ENCODE measurements at places on chromosomes 2 and 18.

- no peak for DNase-seq
Measured at GRCh38 chr2:152475982-152476381, 141.0 kb downstream of the FMNL2 start.

DNA sequence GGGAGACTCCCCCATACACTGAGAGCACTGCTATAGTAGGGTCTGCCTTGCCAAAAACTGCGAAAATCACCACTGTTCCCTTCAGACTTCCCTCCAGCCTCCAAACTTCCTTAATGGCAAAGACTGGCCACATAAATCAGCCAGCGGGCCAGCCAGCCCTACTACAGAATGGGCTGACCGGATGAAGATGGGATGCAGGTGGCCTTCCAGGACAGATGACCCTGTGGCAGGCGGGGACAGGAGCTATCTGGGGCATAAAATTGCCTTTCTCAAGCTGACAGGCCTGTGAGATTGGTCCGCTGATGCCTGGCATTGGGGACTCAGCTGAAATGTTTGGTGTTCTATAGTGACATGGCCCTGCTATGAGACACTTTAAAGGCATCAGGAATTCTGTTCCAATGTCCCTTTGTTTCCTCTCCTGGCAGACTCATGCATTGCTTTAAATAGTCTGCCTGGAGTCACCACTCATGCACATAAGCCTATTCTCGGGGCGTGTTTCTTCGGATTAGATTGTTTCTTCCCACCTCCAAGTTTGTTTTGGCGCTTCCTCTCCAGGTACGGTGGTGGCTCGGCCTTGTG, 135.9 kb downstream of the ALPK2 start:
- no peak for DNase-seq

- DNase-seq = no peak
Measured at GRCh38 chr2:189821953-189822748, 37.9 kb downstream of the PMS1 start.

- no peak for DNase-seq
Measured at GRCh38 chr2:21452678-21453077, 328.9 kb downstream of the TDRD15 start.

- no peak for DNase-seq
Measured at GRCh38 chr2:3420076-3420768, 40.7 kb downstream of the TRAPPC12 start.

DNA sequence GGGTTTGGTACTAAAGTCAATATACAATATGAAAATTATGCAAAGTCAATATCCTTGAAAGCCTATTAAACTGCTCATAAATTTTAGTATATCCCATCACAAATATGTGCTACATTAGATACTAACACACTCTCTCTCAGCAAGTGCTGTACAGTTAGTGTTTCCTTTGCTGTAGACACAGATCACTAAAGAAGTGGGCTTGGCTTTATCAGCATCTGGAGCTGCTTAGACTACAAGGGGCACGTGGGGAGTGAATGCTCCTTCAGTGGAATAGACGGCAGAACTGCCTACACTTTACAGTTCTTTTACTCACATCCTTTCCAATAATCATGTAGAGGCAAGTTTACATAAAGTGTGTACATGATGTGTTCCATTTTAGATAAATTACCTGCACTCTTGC, 26.0 kb upstream of the EFEMP1 start:
- no peak for DNase-seq

- no peak for DNase-seq
Measured at GRCh38 chr2:241031436-241032165, 33.2 kb downstream of the SNED1 start.

GRCh38 chr2:138381373-138381772, 120.2 kb upstream of the SPOPL start:
- DNase-seq = no peak

- DNase-seq = no peak
Measured at GRCh38 chr2:150983314-150983897, 278.3 kb downstream of the RBM43 start.

- no peak for DNase-seq
Measured at GRCh38 chr2:74045454-74045853, 60.7 kb downstream of the TET3 start.

GRCh38 chr2:44120428-44120827, 48.2 kb upstream of the PPM1B start:
- no peak for DNase-seq

- DNase-seq = no peak
Measured at GRCh38 chr2:152620208-152620607, 97.1 kb downstream of the PRPF40A start.

DNA sequence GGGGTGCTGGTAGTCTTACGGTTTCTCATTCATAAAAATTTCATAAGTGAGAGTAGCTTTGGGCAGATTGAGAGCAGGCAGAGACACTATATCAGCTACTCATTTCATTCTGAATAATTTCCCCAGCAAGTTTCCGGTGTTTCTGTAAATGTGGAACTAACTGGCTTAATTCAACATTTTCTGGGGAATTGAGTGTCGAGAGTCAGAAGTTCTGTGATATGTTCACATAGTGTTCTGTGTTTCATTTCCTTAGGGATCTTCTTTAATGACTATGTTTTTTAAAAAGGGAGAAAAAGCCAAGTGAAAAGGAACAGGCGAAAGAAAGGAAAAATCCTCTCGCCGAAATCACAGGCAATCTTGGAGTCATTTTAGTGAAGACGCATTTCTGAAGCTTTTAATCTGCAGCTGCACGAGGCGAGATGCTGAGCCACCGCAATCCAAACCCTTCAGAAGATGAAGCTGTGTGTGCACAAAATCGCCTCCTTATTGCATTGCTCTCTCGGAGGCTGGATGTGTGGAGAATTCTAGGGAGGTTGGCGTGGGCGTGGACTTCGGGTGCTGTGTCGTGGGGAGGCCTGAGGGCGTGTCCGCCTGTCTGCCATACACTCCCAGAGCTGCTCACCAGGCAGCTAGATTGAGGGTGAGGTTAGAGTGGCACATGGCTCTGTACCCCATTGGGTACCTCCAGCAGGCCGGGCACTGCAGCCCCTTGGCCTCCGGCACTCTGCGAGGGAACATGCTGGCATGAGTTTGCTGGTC, 38.4 kb upstream of the HDAC4 start:
- no peak for DNase-seq

- DNase-seq = no peak
Measured at GRCh38 chr2:180562378-180562777, 418.0 kb upstream of the UBE2E3 start.

DNA sequence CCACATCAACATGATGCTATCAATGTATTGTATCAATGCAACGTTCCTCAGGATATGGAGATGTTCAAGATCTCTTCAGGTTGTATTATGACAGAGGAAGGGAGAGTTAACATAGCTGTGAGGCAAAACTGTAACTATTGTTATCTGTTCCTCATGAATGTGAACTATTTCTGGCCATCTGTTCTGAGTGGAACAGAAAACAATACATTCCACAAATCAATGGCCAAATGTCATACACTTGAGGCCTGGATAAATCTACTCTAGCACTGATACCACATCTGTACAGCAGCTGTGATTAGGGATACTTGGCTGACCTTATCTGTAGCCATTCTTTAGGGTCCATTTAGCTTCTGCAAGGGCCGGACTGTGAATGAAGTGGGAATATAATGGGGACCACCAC, 447.9 kb downstream of the IRS1 start:
- DNase-seq = no peak

- DNase-seq = no peak
Measured at GRCh38 chr18:65287652-65288051, 463.2 kb upstream of the CDH7 start.

DNA sequence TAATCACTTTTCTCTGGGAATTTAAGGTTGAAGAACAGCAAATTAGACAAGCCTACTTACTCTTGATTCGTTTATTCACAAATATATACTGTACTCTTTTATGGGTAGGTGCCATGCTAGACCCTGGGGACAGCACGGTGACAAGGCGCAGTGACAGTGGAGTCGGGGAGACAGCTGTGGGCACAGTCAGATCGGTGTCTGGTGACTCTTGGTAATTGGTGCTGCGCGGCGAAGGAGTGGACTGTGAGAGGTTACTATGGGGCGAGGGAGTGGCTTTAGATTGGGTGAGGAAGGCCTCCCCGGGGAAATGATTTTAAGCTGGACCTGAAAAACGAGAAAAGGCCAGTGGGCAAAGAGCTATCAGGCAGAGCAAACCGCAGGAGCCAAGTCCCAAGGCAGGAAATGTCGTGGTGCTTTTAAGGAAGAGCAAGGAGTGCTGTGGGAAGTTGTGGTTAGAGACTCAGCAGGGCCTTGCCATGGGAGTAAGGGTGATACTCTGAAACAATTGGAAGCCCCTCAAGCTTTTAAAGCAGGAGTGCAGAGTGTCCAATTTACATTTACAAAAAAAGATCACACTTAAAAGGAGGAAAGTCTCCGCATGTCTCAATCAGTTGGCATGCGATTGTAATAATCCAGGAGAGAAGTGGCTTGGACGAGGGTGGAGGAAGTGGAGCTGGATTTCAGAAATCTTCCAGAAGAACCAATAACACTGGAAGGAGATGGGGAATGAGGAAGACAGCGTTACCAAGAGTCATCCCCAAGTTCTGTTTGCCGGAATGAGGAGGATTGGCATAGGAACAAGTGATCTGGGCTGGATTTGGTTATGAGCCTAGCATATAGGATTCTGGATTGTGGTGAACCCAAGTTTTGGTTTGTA, 36.1 kb upstream of the TXNDC2 start:
- DNase-seq = no peak

- no peak for DNase-seq
Measured at GRCh38 chr2:231711677-231712450, 3.5 kb downstream of the PTMA start.

Data from HuH-7 (cell line).